Activated CD8-positive, alpha-beta memory T cell treated with anti-CD3 and anti-CD28 coated beads, Interleukin-2, amount 50 U/mL, for 48 hours (primary cell): ENCODE measurements at places on chromosomes 5 and 9.
A peak's percentile ranks its signal among the peaks of the same experiment; 100 is the strongest.

DNA sequence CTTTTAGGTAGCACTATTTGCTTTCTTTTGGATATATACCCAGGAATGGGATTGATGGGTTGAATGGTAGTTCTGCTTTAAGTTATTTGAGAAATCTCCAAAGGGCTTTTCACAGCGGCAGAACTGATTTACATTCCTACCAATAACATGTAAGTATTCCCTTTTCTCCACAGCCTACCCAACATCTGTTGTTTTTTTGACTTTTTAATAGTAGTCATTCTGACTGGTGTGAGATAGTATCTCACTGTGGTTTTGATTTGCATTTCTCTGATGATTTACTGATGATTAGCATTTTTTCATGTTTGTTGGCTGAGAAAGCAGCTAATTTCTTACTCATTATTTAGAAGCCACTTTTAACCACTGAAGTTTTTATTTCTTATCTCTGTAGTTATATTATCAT is 221.1 kb upstream of the ACTBL2 start:
- no peak for DNase-seq

DNA sequence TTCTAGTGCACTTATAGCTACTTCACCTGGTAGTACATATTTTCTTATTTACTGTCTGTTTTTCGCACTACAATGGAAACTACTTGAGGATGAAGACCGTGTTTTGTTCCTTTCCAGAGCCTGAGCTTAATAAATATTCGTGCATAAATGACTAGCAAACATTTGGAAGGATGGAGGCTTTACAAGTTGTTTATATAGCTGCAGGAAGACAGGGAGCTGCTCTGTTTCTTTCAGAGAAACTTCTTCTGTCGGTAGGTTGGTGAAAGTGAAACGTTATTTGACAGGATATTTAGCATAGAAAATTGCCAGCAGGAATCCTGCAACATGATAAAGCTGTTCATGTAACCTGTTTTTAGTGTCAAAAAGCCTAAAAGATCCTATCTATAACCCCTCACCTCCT is 210.6 kb downstream of the PCSK5 start:
- DNase-seq, result no peak

DNA sequence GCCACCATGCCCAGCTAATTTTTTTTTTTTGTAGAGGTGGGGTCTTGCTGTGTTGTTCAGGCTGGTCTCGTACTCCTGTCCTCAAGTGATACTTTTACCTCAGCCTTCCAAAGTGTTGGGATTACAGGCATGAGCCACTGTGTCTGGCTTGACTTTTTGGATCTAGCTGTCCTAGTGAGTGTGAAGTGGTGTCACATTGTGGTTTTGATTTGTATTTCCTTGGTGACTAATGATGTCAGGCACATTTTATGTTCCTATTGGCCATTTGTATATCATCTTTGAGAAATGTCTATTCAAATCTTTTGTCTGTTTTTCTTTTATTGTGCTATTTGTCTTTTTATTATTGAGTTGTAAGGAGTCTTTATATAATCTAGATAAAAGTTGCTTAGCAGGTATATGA is 53.5 kb upstream of the MCCC2 start:
- DNase-seq, result no peak

- peak; percentile 58 for DNase-seq
Observed at GRCh38 chr5:138077064-138077696, 6.7 kb upstream of the WNT8A start.

- no peak for DNase-seq
Observed at GRCh38 chr9:90514877-90515276, 127.7 kb downstream of the DIRAS2 start.

DNA sequence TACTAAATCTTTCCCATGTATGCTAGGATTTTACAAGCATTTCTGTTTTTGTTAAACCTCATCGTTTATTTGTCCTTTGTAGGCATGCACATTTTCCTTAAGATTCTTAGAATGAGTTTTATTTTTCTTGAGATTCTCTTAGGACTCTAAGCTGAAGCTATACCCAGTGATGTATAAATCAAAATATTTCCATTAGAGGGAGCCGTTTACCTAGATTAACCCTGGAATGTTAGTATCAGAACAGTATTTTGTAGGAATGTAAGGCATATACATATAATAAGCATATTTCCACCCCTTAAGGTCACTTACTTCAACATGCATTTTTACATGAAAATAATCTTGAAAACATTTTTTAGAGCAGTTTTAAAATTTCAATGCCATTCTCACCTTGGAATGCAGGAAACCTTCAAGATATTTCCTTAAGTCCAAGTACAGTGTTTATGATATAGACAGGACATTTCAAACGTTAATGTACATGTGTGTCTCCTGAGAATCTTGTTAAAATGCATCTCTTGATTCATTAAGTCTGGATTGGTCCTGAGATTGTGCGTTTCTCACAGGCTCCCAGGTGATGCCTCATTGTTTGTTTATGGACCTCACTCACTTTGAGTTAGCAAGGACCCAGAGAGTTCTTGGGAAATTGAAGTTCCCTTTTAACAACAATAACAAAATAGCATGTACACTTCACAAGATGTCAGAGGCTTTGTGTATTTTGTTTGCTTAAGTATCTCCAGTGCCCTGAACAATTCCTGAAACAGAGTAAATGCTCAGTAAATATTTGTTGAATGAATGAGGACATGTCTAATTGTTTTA is 34.9 kb upstream of the FCHO2 start:
- no peak for DNase-seq
